DND-41 (cell line): ENCODE measurements at places on chromosomes 2 and 18.

DNA sequence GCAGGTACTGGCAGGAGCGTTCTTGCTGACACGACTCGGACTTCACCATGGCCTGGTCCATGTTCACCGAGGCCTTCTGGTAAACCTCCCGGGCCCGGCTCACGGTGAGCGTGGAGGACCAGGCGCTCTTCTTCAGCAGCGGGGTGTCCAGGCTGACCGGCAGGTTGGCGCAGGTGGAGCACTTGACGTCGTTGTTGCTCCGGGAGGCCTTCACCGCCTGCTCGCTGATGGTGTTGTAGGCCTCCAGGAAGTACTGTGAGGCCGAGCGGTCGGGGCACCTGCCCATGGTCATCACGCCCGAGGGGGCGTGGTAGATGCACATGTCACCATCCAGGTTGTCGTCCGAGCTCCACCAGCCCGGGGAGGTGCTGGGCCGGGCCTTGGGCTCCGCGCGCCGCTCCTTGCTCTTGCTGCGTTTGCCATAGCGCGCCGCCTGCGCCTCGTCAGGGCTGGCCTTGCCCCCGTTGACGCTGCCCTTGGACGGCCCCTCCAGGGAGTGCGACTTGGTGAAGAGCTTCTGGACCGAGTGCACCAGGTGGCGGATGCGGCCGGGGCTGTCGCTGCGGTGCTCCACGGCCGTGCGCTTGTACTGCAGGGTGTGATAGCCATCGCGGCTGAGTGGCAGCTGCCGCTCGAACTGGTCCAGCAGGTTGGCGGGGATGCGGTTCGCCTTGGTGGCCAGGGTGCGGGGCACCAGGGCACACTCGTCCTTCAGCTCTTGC lies 429.3 kb downstream of the TGIF1 start:
- H3K27me3 ChIP-seq, result peaks cover 18% of the 10 kb centered on the region
- H3K4me3 ChIP-seq, result no peak overlapping the region
- H3K4me1 ChIP-seq, result no peaks in the 10 kb centered on the region
- H3K36me3 ChIP-seq, result no peaks in the 10 kb centered on the region
- H3K27ac ChIP-seq, result no peak overlapping the region

DNA sequence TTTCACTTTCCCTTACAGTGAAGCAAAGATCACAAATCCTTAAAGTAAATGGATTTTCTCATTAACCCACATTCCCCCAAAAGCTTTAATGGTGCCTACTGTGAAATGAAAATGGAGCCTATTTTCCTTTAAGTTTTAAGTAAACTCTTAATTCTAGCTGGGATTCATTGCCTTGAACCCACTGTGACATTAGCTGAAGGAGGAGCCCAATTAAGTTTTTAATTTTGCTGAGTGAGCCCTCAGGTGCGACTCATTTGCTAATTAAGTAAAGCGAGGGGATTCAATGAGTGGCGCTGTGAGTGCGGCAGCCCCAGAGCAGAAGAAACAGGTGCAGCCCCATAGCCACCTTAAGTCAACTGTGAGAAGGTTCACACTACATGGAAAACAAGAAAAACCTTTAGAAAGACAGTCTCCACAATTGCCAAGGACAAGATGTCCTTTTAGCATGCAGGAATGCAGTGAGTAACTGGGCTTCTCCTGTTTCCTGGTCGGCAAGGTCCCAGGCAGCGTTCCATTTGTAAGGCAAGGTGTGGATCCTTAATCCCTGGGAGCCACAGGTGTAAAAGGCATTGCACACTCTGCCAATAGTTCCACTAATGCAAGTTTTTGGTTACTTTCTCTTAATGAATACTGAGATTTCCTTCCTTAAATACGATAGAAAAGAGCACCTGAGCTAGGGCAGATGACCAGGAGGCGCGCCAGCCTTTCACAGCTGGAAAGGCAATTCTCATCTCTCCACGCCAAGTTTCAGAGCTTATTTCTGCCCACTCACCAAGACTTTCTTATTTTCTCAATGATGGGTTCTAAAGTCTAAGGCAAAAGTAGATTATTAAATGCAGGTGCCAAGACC lies 87.7 kb downstream of the TMEM18 start:
- H3K36me3 ChIP-seq, result no peaks in the 10 kb centered on the region
- no peaks in the 10 kb centered on the region for H3K27me3 ChIP-seq
- H3K4me1 ChIP-seq, result peaks cover 22% of the 10 kb centered on the region
- no peak overlapping the region for H3K27ac ChIP-seq

DNA sequence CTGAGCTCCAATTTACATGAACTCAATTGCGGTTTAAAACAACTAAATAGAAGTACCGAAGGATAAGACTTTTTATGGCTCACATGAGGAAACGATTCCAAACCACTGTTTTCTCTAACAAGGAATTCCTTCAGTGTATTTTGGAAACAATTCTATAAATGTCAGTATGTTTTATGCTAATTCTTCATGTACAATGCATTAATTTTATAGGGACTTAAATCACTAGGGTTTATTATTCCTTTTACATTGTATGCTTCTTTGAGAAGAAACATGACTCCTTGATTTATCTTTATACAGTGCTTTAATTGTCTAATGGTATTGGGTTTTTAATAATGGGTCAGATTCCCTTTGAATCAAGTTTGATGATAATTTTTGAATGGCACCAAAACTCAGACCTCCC lies 566.8 kb downstream of the EPHA4 start:
- no peaks in the 10 kb centered on the region for H3K4me1 ChIP-seq
- H3K36me3 ChIP-seq, result no peaks in the 10 kb centered on the region
- no peaks in the 10 kb centered on the region for H3K27me3 ChIP-seq
- DNase-seq, result no peak
- no peak overlapping the region for H3K27ac ChIP-seq

- no peak for DNase-seq
- H3K4me1 ChIP-seq, result peaks cover 85% of the 10 kb centered on the region
- peaks cover 4% of the 10 kb centered on the region; the same call in 1 of the 2 replicates for H3K36me3 ChIP-seq
- H3K4me3 ChIP-seq, result no peak overlapping the region
- peak overlapping the region; percentile 79 for H3K27ac ChIP-seq
Observed at GRCh38 chr18:12862874-12863482, 21.1 kb downstream of the PTPN2 start.

DNA sequence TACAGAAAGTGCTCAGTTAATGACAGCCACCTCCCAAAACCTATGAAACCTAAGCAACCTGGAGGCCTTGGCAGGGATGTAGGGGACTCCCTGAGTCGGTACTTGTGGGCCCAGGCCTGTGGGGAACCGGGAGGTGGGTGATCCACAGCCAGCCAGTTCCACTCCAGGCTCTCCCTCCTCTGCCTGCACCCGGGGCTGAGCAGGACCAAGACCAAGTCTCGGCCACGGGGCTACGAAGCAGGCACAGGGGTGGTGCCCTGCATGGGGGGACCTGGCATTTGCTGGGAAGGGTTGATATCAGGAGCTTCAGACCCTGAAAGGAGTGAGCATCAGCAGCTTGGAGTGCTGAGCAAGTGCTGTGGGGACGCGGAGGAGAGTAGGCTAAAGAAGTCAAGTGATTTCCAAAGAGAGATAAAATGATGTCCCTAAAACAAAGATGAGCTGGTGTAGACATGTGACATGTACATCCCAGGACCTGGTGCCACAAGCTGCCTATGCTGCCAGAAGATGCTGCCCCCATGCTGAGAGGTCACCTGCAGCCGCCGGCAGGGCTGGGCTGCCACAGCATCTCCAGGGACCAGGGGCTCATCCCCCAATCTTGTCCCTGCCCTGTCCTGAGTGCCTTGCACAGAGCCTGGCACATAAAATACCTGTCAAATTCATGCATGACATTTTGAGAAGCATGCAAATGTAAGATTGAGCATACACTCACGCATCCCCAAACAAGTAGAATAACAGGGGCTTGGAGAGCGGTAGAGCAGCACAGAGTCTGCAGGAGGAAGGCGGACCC lies 21.5 kb downstream of the KCNIP3 start:
- 0 out of 2 replicates have a peak overlapping the region, but pooled peaks have one; percentile 25 for H3K27ac ChIP-seq
- H3K4me1 ChIP-seq, result peaks cover 34% of the 10 kb centered on the region
- H3K27me3 ChIP-seq, result no peaks in the 10 kb centered on the region
- no peak overlapping the region for H3K4me3 ChIP-seq
- H3K36me3 ChIP-seq, result no peaks in the 10 kb centered on the region
- DNase-seq, result no peak

DNA sequence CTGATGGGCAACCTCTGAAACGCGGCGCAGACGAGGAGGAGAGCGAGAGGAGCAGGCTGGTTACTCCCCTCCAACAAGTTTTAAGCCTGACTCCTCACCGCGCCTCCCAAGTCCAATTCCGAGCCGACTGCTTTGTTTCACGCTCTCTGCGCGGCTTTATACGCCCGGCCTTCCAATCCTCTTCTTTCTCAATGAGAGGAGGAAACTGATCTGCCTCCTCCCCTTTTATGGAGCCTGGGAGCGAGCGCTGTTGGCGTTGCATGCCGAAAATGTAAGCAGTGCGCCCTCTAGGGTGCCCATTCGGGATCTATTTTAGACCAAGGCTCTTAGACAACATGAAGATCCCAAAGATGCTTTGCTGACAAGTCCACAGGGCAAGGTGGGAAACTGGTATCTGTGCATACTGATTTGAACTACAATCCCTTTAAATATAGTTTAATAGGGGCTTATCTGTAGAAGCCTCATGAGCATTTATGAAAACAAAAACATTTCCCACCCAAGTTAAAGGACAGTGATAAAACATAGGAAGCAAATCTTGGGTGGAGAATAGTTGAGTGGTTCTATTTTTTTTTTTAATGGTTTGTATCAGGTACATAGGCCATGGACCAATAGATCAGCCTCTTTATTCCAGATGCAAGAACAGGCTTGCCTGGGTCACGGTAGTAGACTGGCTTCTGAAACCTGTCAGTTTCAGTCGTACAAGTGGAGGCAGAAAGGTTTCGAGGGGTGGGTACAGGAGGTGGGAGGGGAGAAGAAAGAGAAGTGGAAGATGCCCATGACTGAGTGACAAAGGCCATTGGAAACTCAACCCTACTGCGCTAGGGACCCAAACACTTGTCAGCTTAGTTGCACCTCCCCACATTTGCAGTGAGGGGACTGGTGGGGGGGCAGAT lies at the start of gene RND3:
Gene RND3, minus strand, starts transcription at position 131 of the 893 bp plus-strand sequence. CDS start 250 bp downstream, outside the sequence.
- H3K4me1 ChIP-seq, result no peaks in the 10 kb centered on the region
- H3K27me3 ChIP-seq, result no peaks in the 10 kb centered on the region
- H3K27ac ChIP-seq, result no peak within 1 kb of the TSS
- peak; percentile 39 for DNase-seq

DNA sequence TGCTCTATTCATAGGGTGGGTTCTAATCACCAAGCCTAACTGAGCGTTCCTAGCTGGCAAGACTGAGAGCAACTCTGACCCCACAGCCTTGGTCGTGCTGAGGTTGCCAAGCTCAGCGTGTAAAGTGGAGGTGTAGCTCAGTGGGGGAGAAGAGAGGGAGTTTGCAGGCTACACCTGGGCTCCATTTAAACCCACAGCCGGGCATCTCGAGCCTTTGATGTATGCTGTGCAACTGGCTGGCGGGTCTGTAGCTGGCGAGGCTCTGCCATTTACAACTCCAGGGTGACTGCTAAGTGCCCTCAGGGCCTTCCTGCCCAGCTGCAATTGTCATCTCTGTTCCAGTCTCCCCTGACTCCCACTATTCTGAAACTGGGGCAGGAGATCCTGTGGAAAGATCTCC lies 20.0 kb upstream of the CHRNA1 start:
- DNase-seq, result no peak
- H3K27me3 ChIP-seq, result peaks cover 4% of the 10 kb centered on the region
- no peak overlapping the region for H3K4me3 ChIP-seq

DNA sequence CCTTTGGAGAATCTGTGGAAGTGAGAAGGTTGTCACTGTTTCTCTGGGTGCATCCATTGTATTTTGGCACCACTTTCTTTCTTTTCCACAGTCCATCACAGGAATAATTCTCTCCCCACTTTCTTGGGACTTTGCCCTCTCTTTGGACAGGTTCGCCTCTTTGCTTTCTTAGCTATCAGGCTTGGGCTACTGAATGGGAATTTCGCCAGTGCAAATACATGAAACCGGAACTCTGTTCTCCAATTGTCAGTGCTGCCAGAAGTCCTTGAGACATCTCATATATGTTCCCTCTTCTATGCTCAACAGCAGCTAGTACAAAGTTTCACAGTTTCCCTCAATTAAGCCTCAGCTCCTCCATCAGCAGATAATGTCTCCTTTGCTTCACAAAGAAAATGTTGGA lies 76.2 kb downstream of the NABP1 start:
- H3K4me1 ChIP-seq, result no peaks in the 10 kb centered on the region
- peaks cover 76% of the 10 kb centered on the region for H3K27me3 ChIP-seq
- no peak overlapping the region for H3K4me3 ChIP-seq
- no peaks in the 10 kb centered on the region for H3K36me3 ChIP-seq
- DNase-seq, result no peak

GRCh38 chr18:34866310-34866709 lies 156.2 kb downstream of the DTNA start:
- H3K27me3 ChIP-seq, result no peaks in the 10 kb centered on the region
- H3K27ac ChIP-seq, result no peak overlapping the region
- H3K4me1 ChIP-seq, result peaks cover 21% of the 10 kb centered on the region
- H3K4me3 ChIP-seq, result no peak overlapping the region

DNA sequence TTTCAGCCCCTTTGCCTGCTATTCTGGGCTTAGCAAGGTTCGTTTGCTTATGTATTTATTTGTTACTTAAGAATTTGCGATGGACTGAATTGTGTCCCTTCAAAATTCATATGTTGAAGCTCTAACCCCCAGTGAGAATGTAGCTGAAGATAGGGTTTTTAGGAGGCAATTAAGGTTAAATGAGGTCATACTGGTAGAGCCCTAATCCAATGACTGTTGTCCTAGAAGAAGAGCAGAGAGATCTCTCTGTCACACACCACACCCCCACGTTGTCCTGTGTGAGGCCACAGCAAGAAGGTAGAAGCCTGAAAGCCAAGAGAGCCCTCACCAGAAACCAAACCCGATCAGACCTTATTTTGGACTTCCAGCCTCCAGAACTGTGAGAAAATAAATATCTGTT lies 66.7 kb downstream of the KIAA1328 start:
- H3K27ac ChIP-seq, result no peak overlapping the region
- H3K4me3 ChIP-seq, result no peak overlapping the region
- H3K27me3 ChIP-seq, result no peaks in the 10 kb centered on the region

GRCh38 chr2:226664140-226664539 lies 135.5 kb downstream of the IRS1 start:
- no peaks in the 10 kb centered on the region for H3K27me3 ChIP-seq
- no peak for DNase-seq
- H3K4me1 ChIP-seq, result no peaks in the 10 kb centered on the region
- H3K27ac ChIP-seq, result no peak overlapping the region
- no peak overlapping the region for H3K4me3 ChIP-seq

DNA sequence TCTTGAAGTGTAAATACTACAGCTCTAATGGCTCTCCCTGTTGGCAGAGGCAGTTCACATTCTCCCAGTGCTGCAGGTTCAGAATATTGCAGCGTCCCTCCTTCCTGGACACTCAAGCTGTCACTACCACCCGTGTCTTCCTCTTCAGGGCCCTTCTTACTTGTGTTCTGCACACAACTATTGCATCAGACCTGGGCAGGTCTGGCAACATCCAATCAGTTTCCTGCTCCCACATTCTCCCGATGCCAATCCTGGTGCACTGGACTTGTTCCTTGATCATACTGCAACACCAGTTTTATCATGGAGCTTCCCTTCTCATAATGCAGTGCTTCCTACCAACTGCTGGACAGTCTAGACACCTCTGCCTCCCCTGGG lies 161.5 kb downstream of the CAPN13 start:
- no peak overlapping the region for H3K27ac ChIP-seq
- peaks cover 6% of the 10 kb centered on the region; the same call in 1 of the 2 replicates for H3K36me3 ChIP-seq
- H3K27me3 ChIP-seq, result no peaks in the 10 kb centered on the region
- no peaks in the 10 kb centered on the region for H3K4me1 ChIP-seq
- no peak overlapping the region for H3K4me3 ChIP-seq
